ENCODE measurements at places on chromosomes 2 and 18. TPM values are rescaled to one million over a fixed set of nuclear protein-coding genes. Genes with fewer than 3 reads are reported as not detected.

Gene KATNAL2
- 2.9 TPM for total RNA-seq

Gene IHH
- total RNA-seq: not detected

Gene HS1BP3
- 25.9 TPM for total RNA-seq

Gene PLEK
- not detected for total RNA-seq

Gene IMMT
- total RNA-seq: 66.0 TPM

Gene CHRND
- not detected for total RNA-seq

Gene SCN1A
- total RNA-seq: under 0.01 TPM

Gene NR4A2
- not detected for total RNA-seq

Gene GPR155
- 2.3 TPM for total RNA-seq

Gene ORC2
- 22.5 TPM for total RNA-seq

Gene ASIC4
- total RNA-seq: under 0.01 TPM

Gene GCG
- total RNA-seq: not detected

Gene C2orf81
- total RNA-seq: 0.86 TPM

Gene CAVIN2
- 8.4 TPM for total RNA-seq

Gene ATAD2B
- total RNA-seq: 16.0 TPM

Gene CFAP221
- total RNA-seq: not detected

Gene EFEMP1
- total RNA-seq: 65.1 TPM
